ENCODE measurements at places on chromosomes 11 and 22.
A peak's percentile ranks its signal among the peaks of the same experiment; 100 is the strongest.

GRCh38 chr11:6297831-6298230, 22.5 kb downstream of the CAVIN3 start:
- no peak for DNase-seq

- DNase-seq: no peak
Measured at GRCh38 chr22:22842085-22842484, 45.5 kb upstream of the IGLL5 start.

DNA sequence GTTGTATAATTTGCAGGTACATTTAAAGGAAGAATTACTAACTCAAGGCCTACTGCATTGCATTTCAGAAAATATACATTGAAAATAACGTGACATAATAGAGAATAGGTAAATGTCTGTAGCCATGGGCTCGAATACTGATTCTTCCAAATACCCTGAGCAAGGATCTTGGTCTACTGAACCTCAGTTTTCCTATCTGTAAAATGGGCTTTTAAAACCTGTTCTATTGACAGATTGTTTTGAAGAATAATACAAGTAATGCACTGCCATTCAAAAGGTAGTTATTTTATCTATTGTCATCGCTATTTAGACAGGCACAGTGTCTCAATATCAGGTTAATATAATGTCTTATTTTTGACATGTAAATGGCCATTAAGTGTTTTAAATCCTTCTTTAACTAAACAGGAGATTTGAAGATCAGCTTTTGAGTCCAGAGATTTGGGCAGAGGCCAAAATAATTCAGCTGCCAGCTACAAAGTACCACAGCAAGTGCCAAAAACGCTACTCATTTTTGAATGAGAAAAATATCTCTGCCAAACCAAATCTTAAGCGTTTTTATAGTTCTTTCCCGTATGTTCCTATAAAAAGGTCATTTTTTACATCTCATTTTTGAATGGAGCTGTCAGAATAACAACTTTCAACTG, 56.7 kb downstream of the CTSC start:
- no peak for DNase-seq

- peak; percentile 26 for DNase-seq
Measured at GRCh38 chr11:17760102-17761029, 25.8 kb downstream of the KCNC1 start.

- DNase-seq: no peak
Measured at GRCh38 chr11:66015936-66016792, 4.4 kb downstream of the CST6 start.

GRCh38 chr11:83303316-83303715, 17.1 kb upstream of the CCDC90B start:
- no peak for DNase-seq

DNA sequence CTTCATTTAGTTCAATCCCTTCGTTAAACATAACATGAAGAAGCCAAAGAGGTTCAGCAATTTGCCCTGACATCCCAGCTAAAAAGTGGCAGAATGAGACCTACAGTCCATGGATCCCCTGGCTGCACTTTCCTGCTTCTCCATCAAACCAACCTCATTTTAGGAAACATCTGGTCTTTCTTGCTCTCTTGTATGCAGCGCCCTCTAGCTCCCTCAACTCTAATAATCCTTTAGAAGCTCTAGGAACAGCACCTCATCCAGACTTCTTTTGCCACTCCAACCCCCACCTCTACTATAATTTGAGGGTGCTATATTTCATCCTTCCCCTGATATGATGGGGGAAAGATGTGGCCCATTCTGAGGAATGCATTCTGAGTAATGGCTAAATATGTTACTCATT, 7.4 kb downstream of the CNTF start:
- DNase-seq: no peak

DNA sequence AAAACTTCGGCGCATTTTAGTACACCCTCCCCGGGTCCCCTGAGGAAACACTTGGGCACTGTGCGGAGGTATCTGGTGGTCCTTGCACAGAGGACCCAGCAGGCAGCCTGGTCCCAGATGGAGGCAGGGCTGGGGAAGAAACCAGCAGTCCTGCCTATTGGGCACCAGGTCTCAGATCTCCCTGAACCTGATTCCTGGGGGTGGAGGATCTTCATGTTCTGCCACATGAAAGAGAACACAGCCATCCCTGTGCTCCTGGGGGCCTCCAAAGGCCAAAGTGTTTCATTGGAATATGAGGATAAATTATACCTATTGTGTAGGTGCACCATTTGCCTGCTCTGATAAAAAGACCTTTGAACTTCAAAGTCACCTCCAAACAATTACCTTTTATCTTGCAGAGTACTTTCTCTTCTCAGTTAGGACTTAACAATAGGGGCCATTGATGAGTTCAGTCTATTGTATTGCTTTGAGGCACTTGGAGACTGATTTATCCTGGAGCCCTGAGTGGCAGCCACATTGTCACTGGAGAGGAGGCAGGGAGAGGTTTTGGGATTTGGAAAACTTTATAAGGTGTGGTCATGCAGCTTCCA, 1.8 kb downstream of the RCN1 start:
- no peak for DNase-seq

DNA sequence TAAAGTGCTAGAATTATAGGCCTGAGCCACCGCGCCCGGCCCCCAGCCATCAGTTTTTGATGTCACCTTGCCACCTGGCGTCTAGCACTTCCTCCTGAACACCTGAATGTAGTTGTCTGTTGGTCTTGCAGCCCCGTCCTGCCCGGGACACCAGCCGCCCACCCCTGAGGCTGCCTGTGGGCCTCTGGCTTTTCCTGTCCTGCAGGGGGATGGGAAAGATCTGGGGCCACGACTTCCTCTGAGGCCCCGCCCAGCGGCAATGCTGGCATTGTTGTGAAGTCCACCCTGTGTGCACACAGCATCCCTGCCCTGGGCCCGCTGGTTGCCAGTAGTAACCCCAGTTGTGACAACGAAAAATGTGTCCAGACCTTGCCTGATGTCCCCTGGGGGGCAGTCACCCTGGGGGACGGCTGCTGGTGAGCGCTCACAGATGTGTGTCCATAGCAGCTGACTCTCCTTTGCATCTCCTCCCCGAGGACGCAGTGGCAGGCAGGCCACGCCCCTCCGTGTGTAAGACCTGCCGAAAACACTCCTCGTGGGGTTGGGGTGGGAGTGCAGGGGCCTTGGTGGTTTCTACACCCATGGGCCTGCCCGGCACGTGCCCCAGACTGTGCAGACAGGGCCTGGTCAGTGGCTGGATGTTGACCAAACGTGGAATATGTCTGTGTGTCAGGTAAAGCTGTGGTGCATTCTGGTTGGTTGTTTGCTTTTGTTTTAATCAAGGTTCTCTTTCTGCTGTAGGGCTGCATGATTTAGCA, 6.8 kb downstream of the SELENOO start:
- no peak for DNase-seq

DNA sequence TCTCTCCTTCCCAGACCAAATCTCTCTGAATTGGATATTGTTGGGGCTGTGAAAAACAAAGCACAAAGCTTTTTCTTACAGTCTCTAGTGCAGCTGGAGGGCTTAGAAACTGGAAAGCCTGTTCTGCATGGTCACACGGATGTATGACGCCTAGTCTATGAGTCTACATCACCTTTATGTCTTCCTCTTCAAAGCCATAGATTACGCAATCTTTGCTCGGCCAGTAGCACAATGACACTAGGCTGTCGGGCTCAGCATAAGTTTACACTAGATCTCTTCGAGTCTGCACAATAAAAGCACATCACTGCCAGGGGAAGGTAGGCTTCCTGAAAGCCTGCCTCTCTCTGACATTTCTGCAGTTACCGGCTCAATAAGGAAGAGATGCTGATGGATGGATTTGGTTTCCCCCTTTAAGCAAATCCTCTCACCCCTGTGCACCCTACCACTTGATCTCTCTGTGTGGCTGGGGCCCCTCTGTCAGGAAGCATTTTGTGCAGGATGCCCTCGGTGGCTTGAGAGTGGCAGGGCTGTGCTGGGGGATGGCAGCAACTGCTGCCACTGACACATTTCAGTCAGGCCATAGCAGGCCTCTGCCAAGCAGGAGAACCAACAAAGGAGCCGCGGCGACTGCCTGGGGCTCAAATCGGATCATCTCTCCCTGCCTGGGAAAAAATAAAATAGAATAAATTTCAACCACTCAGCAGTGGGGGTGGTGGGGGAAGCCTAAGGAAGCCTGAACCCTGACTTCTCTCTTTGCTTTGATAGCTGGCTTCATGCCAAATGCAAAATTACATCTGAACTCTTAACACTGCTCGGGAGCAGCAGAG, 1272.8 kb downstream of the LRRC4C start:
- DNase-seq: no peak

- DNase-seq: no peak
Measured at GRCh38 chr22:27959335-27960090, 40.5 kb upstream of the PITPNB start.

DNA sequence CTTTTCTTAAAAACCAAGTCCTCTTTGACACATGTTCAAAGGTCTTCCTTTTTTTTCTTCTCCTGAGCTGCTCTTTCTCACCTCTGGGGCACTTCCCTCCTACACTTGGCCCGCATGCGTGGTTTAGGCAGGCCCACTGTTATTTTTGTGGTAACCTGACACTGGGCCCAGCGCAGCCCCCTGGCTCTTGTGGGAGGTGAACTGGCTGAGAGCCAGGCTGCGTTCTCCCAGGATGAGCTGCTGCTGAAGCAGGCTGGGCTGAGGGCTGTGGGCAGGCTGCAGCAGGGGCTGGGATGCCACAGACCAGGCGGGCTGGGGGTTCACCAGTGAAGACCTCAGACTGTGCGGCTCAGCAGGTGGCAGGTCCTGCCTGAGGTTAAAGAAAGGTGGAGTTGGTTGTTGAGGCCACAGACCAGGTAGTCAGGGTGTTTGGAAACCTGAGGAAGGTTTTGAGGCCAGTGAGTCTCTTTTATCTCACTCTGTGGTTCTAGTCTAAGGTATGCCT, 72.4 kb downstream of the TEAD1 start:
- DNase-seq: no peak

GRCh38 chr11:65433657-65434056, 11.1 kb downstream of the NEAT1 start:
- DNase-seq: no peak

DNA sequence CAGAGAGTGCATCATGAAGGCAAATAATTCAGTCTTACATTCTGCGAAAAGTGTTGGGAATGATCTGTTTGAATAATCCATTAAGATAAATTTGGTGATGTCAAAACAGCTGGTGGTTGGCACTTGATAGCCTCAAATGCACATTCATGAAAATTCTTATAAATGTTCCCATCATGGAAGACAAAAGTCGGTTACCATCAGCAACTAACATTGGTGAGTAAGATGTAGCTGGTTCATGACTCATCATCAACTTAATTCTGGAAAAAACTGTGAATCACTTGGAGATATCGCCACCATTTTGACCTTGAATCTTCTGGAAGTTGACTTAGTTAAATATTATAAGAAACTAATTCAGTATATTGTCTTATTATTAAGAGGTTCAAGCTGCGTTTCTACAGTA, 11.2 kb downstream of the CRYBB1 start:
- DNase-seq: no peak

DNA sequence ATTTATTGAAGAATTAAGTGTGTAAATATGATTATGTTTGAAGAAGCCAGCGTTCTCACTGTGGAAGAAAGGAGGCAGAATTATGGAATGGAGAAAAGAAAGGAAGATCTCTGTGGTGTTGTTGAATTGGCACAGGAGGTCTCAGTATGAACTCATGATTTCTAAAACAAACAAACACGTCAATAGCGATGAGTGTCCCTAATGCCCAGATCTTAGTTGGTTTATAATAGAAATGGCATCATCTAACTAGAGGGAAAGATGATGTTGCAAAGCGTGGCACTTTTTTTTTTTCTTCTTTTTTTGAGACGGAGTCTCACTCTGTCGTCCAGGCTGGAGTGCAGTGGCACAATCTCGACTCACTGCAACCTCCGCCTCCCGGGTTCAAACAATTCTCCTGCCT, 39.2 kb upstream of the SLN start:
- DNase-seq: no peak

GRCh38 chr11:72574548-72575460, 99.4 kb downstream of the PDE2A start:
- no peak for DNase-seq

DNA sequence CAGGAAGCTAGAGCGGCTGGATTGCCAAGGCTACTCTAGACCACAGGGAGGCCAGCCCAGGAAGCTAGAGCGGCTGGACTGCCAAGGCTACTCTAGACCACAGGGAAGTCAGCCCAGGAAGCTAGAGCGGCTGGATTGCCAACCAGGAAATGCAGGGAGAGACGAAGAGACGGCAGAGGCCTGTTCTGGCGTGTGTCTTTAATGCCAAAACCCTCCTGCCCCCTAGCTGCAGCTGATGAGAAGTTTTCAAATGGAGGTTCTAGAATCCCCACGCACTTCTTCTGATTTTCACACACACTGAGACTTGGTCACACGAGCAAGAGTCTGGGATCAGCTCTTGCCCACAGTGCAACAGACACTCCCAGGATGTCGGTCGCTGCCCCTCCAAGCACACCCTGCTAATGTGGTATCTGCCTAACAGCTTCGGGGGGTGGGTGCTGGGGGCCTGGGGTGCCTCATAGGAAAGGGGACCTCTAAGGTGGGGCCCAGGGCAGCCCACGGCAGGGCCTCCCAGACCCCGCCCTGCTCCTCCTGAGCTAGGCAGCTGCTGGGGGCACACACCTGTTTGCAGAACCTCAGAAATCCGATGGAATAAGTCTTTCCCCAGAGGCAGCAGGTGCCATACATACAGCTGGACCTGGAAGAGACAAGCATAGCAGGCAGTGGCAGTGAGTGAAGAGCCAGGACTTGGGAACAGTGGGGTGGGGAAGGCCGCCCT, 28.5 kb downstream of the MAFF start:
- no peak for DNase-seq

DNA sequence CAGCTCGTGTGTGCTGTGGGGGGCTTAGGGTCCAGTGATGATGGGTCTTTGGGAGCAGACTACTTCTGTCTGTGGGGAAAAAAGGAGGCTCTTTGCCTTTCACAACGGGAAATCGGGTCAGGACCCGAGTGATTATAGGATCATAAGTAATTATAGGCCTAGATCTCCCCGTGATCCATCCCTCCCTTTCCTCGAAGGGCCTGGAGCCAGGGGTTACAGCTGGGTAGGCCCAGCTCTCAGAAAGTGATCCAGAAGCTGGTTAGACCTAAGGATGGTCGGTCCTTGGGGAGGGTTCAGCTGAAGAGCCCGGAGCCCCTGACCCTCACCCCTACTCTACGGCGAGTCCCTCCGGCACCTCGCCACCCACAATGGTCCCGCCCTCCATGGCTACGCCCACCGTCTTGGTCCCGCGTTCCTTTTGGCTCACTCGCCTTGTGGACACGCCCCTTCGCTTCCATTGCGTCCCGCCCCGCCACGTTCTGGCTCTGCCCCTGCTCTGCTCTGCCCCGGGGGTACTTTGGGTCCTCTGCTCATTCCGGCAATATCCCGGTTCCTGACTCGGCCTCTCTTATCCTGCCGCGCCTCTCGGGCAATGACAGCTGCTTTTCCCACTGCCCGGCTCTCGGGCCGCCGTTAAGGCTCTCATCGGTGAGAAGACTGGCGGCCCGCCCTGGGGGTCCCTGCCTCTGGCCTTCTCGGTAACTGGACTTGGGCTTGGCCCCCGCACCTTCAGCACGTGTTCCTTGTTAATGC, 5.0 kb downstream of the IGSF22 start:
- DNase-seq: no peak

GRCh38 chr22:32794449-32795213, 6.9 kb upstream of the TIMP3 start:
- no peak for DNase-seq

Measured in GM18507 (cell line).